Thyroid gland (tissue), 4 donors: ENCODE measurements at places on chromosomes 13 and 19. TPM values are rescaled to one million over a fixed set of nuclear protein-coding genes. Genes with fewer than 3 reads are reported as not detected.
A peak's percentile ranks its signal among the peaks of the same experiment; 100 is the strongest.

DNA sequence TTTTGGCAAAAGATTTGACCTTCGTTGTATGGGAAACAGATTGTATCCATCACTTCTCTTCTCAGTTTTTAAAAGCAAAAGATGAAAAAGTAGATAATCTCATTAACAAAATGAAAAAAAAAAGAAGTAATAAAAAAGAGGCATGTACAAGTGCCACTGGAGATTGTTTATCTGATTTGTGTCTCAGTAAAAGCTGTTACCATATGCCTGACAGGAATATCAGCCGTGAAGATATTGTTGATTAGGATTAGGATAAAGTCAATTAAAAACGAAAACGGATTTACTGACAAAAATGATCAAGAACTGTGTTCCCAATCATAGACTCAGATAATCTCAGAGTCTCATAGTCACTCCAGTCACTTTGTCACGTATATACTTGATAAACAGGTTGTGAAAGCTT lies 842.1 kb upstream of the SLC10A2 start:
- H3K36me3 ChIP-seq, result no peaks in the 10 kb centered on the region
- no peak for DNase-seq
- no peaks in the 10 kb centered on the region for H3K4me1 ChIP-seq
- no peak overlapping the region for H3K4me3 ChIP-seq
- no peaks in the 10 kb centered on the region for H3K27me3 ChIP-seq

SERTAD1 gene
- 13.2 TPM for total RNA-seq

CRX gene
- total RNA-seq, result not detected

ZNF507 gene
- total RNA-seq, result 36.7 TPM

DNA sequence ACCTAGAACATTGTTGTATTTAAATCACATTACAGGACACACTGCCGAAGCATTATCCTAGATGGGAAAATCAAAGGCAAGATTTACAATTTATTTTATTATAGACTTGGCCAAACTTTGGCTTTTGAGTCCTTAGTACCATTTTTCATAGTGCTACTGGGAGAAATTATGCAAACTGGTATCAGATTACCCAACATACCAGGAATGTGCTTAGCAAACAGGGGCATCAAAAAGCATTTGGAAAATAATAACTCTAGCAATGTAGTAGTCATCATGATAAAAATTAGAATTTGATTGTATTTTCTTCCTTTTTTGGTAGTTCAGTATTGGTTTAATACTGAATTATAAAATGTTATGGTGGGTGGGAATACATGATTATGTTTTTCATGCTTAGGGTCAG lies 34.0 kb downstream of the GPC6 start:
- no peaks in the 10 kb centered on the region for H3K4me1 ChIP-seq
- H3K4me3 ChIP-seq, result no peak overlapping the region
- DNase-seq, result no peak
- H3K27me3 ChIP-seq, result no peaks in the 10 kb centered on the region

GRCh38 chr19:57202160-57202559 lies 10.9 kb downstream of the ZNF264 start:
- H3K36me3 ChIP-seq, result peaks cover 21% of the 10 kb centered on the region
- peaks cover 5% of the 10 kb centered on the region for H3K4me1 ChIP-seq
- no peaks in the 10 kb centered on the region for H3K27me3 ChIP-seq
- no peak for DNase-seq

DNA sequence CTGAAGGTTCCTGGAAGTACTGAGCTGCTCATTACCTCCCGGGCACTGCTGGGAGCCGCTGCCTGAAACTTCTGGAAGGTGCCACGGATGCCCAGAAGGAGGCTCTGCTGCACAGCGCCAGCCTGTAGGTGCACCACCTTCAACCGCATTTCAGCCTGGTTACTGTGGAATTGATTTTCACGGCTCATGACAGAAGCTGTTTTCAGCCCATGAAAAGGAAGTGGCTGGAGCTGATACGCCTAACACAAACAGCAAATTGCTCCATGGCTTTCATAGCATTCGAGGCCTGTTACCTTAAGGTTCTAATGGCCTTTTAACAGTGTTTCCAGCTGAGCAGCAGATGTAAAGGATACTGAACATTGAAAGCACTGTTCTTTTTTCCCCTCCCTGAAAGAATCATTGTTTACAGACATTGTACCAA lies 22.0 kb downstream of the GPC6 start:
- H3K4me3 ChIP-seq, result no peak overlapping the region
- no peaks in the 10 kb centered on the region for H3K36me3 ChIP-seq
- no peak overlapping the region for H3K27ac ChIP-seq
- H3K27me3 ChIP-seq, result no peaks in the 10 kb centered on the region

CLEC17A gene
- not detected for total RNA-seq

DNA sequence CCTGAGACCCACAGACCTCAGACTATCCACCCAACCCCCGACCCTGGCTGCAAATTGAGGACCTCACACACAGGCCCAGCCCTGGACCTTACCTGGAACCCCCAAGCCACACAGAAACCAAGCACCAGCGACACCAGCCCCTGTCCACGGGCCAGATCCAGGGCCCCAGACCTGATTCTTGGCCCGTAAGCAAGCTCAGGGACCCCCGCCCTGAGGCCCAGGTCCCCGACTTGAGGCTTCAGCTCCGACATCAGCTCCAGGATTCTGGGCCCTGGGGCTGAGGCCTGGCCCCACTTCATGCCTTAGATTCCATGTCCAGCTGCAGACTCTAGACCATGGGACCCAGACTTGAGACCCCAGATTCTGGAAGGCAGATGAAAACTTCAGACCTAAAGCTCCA lies 6.3 kb downstream of the TTYH1 start:
- peaks cover 5% of the 10 kb centered on the region for H3K27me3 ChIP-seq
- H3K4me1 ChIP-seq, result peaks cover 7% of the 10 kb centered on the region
- DNase-seq, result no peak

DNA sequence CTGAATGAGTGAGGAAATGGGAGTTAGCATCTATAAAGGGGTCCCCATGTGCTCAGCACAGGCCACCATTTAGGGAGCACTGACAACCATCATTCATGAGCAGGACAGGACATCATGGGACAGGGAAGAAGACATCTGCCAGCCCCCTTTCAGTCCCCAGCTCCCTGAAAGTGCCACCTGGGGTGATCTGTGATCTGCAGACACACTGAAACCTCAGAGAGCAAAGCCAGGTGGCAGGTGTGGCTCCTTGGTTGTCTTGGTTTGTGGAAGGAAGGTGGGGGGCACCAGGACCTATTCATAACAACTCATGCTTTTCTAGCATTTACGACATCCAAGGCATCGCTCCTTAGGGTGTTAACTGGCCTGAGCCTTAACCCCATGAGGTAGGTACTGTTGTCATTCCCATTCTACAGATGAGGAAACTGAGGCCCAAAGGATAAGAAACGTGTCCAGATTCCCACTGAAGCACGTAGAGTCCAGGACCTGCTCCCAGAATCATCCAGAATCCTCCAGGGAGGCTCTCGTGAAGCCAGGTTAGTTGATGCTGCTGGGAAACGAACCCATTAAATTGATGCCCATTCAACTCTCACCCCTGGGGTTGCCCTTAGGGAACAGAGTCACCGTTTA lies 5.8 kb downstream of the KDELR1 start:
- H3K27me3 ChIP-seq, result no peaks in the 10 kb centered on the region
- H3K27ac ChIP-seq, result no peak overlapping the region
- H3K4me3 ChIP-seq, result no peak overlapping the region
- no peak for DNase-seq
- peaks cover 3% of the 10 kb centered on the region for H3K4me1 ChIP-seq

NMRK2 gene
- total RNA-seq, result not detected

DNA sequence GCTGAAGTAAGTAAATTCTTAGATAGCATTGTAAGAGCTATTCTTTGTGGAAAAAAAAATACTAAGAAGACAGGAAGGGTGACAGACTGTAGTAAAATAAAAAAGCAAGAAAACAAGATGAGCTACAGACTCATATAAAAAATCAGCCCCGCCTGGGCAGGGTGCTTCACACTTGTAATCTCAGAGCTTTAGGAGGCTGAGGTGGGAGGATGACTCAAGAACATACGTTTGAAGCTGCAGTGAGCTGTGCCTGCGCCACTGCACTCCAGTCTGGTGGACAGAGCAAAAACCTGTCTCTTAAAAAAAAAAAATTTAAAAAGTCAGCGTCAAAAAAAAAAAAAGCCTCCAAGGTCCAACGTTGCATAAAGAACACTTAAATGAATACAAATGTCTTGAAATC lies 102.1 kb downstream of the VWA8 start:
- no peaks in the 10 kb centered on the region for H3K4me1 ChIP-seq
- H3K27me3 ChIP-seq, result no peaks in the 10 kb centered on the region
- no peak overlapping the region for H3K27ac ChIP-seq

GRCh38 chr19:17332677-17333581 lies 1.7 kb downstream of the ANO8 start:
- peaks cover 39% of the 10 kb centered on the region for H3K4me1 ChIP-seq
- no peaks in the 10 kb centered on the region for H3K27me3 ChIP-seq
- H3K27ac ChIP-seq, result no peak overlapping the region
- H3K4me3 ChIP-seq, result no peak overlapping the region
- H3K36me3 ChIP-seq, result no peaks in the 10 kb centered on the region

GRCh38 chr13:31846182-31846938 lies 107.0 kb downstream of the RXFP2 start:
- H3K4me3 ChIP-seq, result peak overlapping the region; percentile 19
- DNase-seq, result peak; percentile 91
- peak overlapping the region; percentile 74 for H3K27ac ChIP-seq
- peaks cover 14% of the 10 kb centered on the region for H3K4me1 ChIP-seq
- H3K27me3 ChIP-seq, result no peaks in the 10 kb centered on the region
- no peaks in the 10 kb centered on the region for H3K36me3 ChIP-seq

TMEM147 gene
- total RNA-seq, result 202 TPM

GARRE1 gene
- 24.7 TPM for total RNA-seq

DNA sequence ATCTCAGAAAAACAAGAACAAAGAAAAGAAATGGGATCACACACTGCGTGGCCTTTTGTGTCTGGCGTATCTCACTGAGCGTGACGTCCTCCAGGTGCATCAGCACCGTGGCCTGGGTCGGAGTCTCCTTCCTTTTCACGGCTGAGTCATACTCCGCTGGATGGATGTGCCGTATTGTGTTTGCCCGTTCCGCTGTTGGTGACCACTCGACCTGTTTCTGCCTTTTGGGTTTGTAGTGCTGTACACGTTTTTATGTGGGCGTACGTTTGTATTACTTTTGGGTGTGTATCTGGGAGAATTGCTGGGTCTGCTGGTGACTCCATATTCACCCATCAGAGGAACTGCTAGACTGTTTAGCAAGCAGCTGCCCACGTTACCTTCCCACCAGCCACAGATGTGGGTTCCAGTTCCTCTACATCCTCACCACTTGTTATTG lies 11.4 kb downstream of the ARID3A start:
- DNase-seq, result no peak
- H3K27ac ChIP-seq, result no peak overlapping the region
- H3K36me3 ChIP-seq, result no peaks in the 10 kb centered on the region

- no peak overlapping the region for H3K27ac ChIP-seq
- H3K27me3 ChIP-seq, result no peaks in the 10 kb centered on the region
- H3K4me1 ChIP-seq, result no peaks in the 10 kb centered on the region
Observed at GRCh38 chr13:33034882-33035520, 18.8 kb downstream of the KL start.

IGFL1 gene
- not detected for total RNA-seq

DNA sequence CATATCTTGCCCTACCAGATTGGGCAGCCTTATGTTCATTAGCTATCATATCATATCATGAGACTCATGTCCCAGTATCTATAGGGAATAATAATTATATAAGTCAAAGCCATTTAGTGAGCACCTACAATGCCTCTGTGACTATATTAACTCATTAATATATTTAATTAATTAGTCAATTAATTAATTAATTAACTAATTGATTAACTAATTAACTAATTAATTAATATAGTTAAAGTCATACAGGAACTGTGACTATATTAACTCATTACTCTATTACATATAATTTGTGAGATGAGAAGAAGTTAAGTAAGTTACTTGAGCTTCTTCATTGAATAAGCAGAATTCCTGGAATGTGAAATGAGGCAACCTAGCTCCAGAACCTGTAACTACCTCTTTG lies 588.3 kb upstream of the SLITRK1 start:
- no peak overlapping the region for H3K4me3 ChIP-seq
- no peaks in the 10 kb centered on the region for H3K36me3 ChIP-seq
- no peak overlapping the region for H3K27ac ChIP-seq
- no peaks in the 10 kb centered on the region for H3K4me1 ChIP-seq
- no peaks in the 10 kb centered on the region for H3K27me3 ChIP-seq

SLC6A16 gene
- total RNA-seq, result 0.24 TPM

ZNF418 gene
- 10.0 TPM for total RNA-seq

- H3K4me3 ChIP-seq, result no peak overlapping the region
- no peak for DNase-seq
- no peaks in the 10 kb centered on the region for H3K27me3 ChIP-seq
- peaks cover 87% of the 10 kb centered on the region for H3K4me1 ChIP-seq
- H3K27ac ChIP-seq, result no peak overlapping the region
Observed at GRCh38 chr19:15291548-15292021, 40.8 kb downstream of the BRD4 start.

DNA sequence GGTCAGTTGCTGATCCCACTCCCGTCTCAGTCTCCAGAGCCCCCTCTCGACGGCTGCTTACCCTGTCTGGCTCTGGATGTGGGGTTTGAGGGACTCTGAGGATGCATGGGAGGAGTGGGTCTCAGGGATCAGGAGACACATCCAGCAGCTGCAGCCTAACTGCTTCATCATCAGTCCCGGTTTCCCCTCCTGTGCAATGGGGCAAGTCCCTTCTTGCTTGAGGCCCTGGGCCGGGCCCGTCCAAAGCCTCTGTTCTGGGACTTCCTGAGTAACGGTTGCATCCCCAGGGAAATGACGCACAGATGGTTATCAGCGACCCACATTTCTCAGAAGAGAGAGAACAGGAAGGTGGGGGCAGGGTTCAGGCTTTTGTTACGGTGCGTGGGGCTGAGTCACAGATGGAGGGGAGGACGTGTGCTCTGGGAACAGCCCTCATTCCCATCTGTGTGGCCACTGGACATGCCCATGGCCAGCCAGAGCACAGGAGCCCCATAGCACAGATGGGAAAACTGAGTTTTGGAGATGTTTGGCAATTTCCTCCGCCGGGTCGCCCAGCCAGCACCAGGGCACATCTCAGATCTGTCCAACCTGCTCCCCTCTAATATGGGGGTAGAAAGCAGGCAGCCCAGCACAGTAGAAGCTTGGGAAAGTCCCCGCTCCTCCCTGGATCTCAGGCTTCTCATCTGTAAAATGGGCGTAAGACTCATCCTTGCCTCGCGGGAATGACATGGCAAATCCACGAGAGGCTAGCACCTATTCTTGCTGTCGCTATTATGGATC lies 19.3 kb downstream of the GNA15 start:
- H3K27ac ChIP-seq, result no peak overlapping the region
- no peaks in the 10 kb centered on the region for H3K27me3 ChIP-seq
- H3K4me3 ChIP-seq, result no peak overlapping the region
- H3K4me1 ChIP-seq, result no peaks in the 10 kb centered on the region
- peak; percentile 40 for DNase-seq

- no peak overlapping the region for H3K4me3 ChIP-seq
- H3K4me1 ChIP-seq, result no peaks in the 10 kb centered on the region
- H3K27ac ChIP-seq, result no peak overlapping the region
Observed at GRCh38 chr13:39909634-39910033, 254.2 kb downstream of the COG6 start.

DNA sequence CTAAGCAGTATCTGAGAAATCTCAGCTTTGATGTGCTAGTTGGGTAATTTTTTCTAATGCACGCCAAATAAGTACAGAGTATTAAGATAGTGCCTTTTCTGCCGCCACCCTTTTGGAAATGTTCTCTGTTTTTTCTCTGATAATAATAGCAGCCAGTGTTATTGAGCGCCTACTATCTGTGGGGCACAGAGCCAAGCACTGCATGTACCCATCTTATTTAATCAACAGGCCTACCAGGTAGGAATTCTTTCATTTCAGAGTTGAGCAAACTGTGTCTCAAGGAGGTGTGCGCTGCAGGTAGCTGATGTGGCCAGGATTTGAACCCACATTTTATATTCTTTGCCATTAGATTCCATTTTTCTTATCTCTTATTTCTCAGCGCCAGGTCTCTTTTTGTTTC lies 1.4 kb downstream of the EPN1 start:
- H3K27ac ChIP-seq, result no peak overlapping the region
- H3K27me3 ChIP-seq, result no peaks in the 10 kb centered on the region
- peaks cover 31% of the 10 kb centered on the region for H3K36me3 ChIP-seq
- H3K4me1 ChIP-seq, result peaks cover 30% of the 10 kb centered on the region
- DNase-seq, result no peak
- H3K4me3 ChIP-seq, result no peak overlapping the region

CCL25 gene
- total RNA-seq, result not detected
